ENCODE measurements at places on chromosomes 16 and 17. TPM values are rescaled to one million over a fixed set of nuclear protein-coding genes. Genes with fewer than 3 reads are reported as not detected.
A peak's percentile ranks its signal among the peaks of the same experiment; 100 is the strongest.

DNA sequence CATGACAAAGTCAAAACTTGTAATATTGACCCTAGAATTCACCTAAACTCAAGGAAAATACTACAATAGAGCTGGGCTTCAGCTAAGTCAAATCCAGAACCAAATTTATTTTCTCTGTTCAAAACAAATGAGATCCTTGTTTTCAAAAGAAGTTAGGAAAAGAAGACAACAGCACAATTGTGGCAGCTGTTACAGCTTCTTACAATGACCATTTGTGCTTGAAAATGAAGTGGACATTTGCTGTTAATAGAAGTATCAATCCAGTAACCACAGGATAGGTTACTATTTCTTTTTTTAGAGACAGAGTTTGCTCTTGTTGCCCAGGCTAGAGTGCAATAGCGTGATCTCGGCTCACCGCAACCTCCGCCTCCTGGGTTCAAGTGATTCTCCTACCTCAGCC lies 44.4 kb downstream of the APPBP2 start:
- DNase-seq, result no peak

DNA sequence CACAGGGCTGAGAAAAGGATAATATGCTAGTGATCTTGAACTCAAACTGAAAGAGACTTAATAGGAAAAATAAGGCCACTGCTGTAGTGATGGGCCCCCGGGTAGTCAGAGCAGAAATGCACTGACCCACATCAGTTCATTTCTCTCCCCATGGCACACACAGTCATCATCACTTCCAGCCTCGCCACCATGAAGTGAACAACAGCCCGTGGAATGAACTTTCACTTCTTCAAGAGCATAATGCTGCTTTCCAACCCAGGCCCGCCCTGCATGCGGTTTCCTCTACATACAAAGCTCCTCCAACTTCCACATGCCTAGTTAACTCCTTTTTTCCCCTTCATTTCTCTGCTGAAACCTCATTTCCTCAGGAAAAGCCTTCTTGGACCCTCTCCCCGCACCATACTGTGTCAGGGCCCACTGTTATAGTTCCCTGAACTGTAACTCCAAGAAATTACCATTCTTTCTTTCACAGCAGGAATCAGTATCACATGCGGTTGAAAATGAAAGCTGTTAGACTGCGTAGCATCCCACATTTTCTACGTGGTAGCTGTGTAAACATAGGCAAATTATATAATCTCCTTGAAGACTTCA lies 65.8 kb upstream of the SMIM36 start:
- no peak for DNase-seq

DNA sequence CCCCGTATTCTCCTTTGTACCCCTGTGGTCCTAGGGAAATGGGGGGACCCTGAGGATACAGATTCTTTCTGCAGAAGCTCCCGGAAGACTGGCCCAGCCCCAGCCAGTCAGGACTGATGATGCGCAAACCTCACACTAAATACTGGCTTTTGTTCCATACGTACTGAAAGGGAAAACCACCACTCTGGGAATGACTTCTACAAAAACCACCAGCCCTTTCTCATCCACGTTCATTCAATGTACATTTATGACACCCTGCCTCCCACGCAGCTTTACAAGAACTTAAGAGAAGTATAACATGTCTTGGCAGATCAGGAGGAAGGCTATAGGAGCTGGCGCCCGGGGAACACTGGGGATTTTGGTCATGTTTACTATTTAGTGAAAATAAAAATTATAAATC lies 70.6 kb downstream of the MARCHF10 start:
- no peak for DNase-seq

- no peak for DNase-seq
Measured at GRCh38 chr16:51167170-51167895, 16.3 kb upstream of the SALL1 start.

- no peak for DNase-seq
Measured at GRCh38 chr17:71098071-71098470, 928.7 kb downstream of the KCNJ2 start.

DNA sequence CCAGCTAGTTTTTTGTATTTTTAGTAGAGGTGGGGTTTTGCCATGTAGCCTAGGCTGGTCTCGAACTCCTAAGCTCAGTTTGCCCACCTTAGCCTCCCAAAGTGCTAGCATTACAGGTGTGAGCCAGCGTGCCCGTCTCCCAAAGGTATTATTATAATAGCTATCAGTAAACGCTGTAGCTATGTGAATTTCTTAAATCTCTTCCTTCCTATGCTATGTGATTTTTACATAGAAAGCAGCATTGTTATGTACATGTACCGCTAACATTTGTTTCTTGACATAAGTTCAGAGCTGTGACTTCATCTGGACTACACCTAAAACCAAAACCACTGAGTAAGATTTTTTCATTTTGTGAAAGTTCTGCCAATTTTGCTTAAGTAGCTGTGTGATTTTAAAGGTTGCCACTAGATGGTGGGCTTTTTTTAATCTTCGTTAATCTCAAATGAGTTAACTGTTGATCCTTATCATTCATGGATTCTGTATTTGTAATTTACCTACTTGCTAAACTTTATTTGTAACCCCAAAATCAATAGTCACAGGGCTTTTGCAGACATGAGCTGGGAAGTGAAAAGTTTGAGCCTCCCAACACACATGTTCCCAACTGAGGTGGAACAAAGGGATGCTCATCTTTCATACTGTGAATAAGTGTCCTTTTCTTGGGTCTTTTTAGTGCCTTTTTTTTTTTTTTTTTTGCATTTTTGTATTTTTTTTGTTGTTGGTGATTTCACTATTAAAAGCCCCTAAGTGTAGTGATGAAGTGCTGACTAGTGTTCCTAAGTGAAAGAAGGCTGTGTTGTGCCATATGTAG lies 21.9 kb downstream of the PRKAR1A start:
- DNase-seq, result peak; percentile 28

DNA sequence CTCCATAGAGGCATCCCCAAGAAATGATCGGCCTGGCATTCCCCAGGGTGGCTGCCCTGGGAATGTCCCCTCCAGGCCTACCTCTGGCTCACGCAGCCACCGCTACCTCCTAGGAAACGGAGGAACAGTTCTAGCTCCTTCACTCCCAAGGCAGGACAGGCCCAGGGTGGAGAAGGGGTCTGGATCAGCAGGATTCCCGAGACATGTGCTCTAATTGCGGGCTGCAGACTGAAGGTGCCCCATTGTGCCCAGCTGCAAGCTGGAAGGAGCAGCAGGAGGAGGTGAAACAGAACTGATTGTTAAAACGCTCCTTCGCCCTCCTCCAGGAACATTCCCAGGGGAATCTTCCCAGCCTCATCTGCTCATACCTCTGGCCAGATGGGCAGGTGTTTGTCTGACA lies 40.8 kb downstream of the SCNN1G start:
- no peak for DNase-seq

Gene WNT9B
- total RNA-seq, result not detected

DNA sequence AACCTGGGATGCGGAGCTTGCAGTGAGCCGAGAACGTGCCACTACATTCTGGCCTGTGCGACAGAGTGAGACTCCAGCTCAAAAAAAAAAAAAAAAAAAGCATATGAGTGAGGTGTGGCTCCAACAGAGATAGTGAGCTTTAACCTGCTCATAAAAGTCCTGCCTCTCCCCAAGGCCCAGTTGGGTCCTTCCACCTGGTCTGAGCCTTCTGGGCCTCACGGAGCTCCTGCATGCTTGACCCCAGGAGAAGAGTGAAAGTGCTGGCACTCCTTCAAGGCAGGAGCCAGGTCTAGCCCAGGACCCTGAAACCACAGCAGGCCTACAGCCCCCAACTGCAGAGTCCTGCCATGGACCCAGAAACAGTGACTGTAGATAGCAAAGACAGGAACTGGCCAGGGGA lies 17.7 kb downstream of the HSD11B2 start:
- no peak for DNase-seq

- no peak for DNase-seq
Measured at GRCh38 chr17:40901981-40902474, 17.0 kb upstream of the KRT20 start.

Gene TMEM235
- not detected for total RNA-seq

GRCh38 chr16:27404163-27404823 lies 2.3 kb downstream of the IL21R start:
- DNase-seq, result peak; percentile 42

GRCh38 chr17:81713556-81714411 lies 1.7 kb downstream of the SLC25A10 start:
- no peak for DNase-seq

Gene FBXW10
- not detected for total RNA-seq

DNA sequence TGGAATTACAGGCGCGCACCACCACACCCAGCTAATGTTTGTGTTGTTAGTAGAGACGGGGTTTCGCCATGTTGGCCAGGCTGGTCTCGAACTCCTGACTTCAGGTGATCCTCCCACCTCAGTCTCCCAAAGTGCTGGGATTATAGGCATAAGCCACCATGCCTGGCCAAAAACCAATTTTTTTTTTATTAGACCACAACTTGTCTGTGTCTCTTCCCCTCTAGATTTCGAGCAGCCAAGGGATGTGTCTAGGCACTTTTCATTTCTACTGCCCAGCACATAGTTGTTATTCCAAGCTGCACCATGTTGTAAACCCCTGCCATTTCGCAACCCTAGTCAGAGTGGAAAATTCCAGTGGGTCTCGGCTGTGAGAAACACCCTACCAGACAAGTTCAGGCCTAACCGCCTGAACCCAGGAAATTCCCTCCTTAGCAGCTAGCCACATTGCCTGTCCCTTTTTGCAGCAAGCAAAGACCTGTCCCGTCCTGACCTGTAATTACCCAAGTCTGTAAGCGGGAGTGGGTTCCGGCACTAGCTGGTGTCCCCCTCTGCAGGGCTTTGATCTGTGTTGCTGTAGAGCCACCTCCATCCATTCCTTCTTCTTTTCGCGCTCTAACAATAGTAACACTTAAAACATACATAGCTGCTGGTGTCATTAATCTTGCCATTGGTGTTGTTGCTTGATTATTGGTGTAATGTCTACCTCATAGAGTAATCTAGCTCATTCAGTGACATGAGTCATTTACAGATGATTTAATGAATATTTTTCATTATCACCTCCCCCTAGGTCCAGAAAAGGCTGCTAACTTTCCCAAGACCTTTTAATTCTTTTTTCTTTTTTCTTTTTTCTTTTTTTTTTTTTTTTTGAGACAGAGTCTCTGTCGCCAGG lies 77.3 kb upstream of the ATF7IP2 start:
- DNase-seq, result no peak

Gene KCNJ18
- total RNA-seq, result not detected

DNA sequence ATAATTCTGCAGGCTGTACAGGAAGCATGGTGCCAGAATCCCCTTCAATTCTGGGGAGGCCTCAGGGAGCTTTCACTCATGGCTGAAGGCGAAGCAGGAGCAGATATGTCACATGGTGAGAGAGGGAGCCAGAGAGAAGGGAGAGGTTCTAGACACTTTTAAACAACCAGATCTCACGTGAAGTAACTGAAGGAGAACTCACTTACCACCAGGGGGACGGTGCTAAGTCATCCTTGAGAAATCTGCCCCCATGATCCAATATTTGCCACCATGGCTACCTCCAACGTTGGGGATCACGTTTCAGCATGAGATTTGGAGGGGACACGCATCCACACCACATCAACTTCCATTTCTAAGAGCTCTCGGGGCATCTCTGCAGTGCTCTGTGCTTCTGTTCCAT lies 37.4 kb upstream of the GNA13 start:
- no peak for DNase-seq

GRCh38 chr17:44331249-44331760 lies 6.7 kb upstream of the SLC25A39 start:
- peak; percentile 90 for DNase-seq

GRCh38 chr16:48139517-48139916 lies 16.3 kb downstream of the ABCC12 start:
- no peak for DNase-seq

Gene PKMYT1
- total RNA-seq, result 195 TPM

- no peak for DNase-seq
Measured at GRCh38 chr16:17018585-17018939, 452.2 kb downstream of the XYLT1 start.

Gene MEFV
- total RNA-seq, result not detected

GRCh38 chr17:16935241-16935663 lies 36.7 kb downstream of the TNFRSF13B start:
- no peak for DNase-seq

Gene RUNDC3A
- total RNA-seq, result 0.24 TPM

GRCh38 chr16:27270349-27270748 lies 1.8 kb upstream of the NSMCE1 start:
- DNase-seq, result no peak

Gene GJD3
- not detected for total RNA-seq

GRCh38 chr17:78986649-78987328 lies 7.1 kb upstream of the LGALS3BP start:
- DNase-seq, result no peak

- no peak for DNase-seq
Measured at GRCh38 chr16:27995378-27995777, 68.1 kb downstream of the GSG1L start.

Gene ALOXE3
- total RNA-seq, result not detected

- no peak for DNase-seq
Measured at GRCh38 chr17:82950525-82951102, 110.8 kb upstream of the ZNF750 start.

DNA sequence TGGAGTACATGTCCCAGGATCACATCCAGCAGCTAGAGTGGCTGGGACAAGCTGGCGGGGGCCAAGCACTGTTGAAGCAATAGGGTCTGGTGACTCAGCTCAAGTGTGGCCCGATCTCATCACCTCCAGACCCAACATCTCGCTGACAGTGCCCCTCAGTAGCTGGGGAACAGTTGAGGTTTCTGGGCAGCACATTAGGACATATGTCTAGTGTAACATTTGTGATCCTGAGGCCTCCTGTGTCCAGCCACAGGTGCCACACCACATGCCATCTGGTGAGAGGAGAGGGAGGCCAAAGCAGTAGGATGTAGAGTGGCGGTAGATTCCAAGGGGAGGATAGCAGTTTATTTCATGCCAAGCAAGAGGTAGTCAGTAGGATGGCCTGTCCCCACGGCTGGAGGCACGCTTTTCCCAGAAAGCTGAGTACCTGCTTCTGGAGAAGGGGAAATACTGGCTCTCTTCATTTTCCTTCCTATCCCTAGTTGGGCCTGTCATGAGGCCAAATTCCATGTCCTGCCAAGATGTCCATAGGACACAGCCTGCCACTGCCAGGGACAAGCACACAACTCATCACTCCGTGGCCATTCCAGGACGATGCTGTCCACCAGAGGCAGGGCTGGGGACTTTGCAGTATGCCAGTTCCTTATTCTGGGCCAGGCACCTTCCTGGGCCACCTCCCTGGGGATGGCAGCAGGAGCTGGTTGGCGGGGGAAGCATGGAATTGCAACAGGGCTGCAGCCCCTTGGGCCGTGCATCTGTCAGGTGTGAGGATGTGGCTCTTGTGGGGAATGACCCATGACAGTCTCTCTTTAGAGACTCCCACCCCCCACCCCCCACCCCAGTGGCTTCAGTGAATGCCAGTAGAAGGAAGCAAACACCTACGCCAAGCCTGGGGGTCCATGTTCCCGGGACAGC lies 24.0 kb downstream of the GGA3 start:
- no peak for DNase-seq

All from OCI-LY7 (cell line).